Suprapubic skin (tissue), 4 donors: ENCODE measurements at places on chromosomes 5 and 9.

GRCh38 chr9:111484572-111484894, 350 bp upstream of the ECPAS start:
- no peak for DNase-seq

GRCh38 chr5:113005454-113005853, 28.9 kb downstream of the DCP2 start:
- DNase-seq = no peak

DNA sequence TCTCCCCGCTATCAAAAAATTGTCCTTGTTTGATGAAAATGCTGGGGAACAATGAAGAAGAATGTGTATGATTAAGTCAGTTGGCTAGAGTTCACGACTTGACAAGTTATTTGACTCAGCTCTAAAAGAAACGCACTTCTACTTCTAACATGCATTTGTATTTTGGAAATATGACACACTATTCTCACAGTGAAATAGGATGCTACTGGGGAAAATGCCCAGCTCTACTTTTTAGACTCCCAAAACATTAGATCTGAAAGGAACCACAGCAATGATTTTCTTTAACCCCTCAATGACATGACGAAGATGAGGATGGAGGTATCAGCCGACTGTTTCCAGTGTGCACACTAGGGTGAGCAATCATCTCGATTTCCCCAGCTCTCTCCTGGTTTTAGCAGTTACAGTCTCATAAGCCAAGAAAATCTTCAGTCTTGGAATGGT, 83.6 kb upstream of the PCSK1 start:
- no peak for DNase-seq

DNA sequence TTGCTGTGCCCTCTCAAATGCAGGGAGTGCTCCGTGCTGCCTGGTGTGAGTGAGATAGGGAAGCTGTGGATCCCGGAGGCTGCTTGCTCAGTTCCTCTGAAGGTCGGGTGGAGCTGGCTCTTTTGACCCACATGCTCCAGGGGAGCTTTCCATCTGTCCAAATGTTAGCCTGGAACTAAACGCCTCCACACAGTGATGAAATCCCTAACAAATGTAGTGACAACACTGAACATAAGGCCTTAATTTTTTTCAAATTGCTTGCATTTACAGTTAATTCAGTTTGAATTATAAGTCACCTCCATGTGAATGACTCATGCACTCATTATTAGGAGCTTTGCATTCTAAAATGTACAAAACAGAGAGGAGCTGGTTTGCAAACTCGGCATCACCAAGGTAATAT, 27.0 kb downstream of the PRDM6 start:
- DNase-seq = no peak

- no peak for DNase-seq
Observed at GRCh38 chr9:16921855-16922254, 51.4 kb upstream of the BNC2 start.

DNA sequence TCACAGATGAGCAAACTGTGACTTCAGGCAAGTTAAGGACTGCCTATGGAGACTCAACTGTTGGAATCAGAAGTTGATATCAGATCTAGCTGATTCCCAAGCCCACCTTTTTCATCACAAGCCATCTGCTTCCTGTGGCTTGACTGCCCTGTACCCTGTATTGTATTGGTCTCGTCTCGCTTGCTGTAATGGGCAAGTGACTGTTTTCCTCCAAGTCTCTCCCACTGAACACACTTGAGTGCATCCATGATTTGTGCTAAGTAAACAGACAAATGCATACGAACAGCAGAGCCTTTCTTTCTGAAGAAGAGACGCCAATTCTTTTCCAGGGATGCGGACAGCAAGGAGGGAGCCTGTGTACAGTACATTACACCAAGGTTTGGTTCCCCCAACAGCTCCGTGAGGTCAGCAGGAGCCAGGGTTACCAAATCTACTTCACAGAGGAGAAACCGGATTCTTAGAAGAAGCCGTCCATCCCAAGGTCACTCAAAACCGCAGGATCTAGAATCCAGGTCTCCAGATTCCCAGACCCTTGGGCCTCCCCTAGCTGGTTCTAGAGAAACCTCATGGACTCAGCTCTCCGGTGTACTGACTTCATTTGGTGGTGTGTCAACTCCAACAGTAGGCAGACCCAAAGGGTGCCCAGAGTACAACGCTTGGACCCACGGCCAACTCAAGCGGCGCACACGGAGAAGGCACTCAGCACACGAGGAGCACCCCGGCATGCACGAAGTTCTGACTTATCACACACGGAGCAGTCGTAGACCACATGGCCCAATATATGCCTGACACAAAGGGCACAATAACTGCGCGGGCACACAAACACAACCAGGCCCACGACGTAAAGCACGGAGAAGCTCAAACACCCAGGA, 1.1 kb downstream of the BAG1 start:
- no peak for DNase-seq

DNA sequence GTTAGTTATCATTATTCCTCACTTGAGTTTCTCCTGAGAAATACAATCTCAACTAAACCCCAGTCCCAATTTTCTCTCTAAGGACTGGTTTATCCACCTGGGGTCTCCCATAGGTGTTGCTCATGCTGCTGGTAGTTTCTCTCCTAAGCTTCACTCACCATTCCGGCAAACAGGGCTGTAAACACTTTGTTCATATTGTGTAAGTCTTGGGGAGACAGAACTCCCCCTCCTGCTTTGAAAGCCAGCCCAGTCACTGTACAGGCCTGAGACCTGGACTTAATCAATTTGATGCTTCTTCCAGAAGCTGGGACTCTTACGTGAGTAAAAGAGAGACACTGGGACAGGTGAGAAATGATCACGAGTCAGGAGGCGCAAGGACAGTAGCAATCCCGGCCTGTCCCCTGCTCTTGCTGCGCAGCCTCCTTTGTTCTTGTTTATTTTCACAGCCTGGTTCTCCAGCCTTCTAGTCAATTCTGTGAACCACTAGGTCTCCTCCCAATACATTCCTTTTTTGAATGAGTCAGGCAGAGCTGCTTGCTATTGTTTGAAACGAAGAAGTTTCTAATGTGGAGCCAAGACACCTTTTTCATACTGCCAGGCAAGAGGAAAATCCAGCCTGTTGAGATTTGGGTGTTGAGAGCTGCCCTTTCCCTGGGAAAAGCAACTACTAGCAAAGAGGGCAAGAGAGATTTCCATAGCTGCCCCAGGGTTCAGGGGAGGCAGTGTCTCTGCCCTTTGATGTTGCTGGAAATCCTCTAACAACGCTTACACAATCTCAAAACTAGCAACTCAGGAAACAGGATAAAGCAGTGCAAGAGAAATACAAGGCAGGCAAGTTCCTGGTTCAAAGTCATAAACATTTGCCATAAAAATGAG, 9.2 kb upstream of the SHROOM1 start:
- no peak for DNase-seq

GRCh38 chr5:170471551-170472178, 32.2 kb upstream of the KCNIP1 start:
- DNase-seq = no peak

- DNase-seq = no peak
Observed at GRCh38 chr9:76400534-76401096, 6.4 kb upstream of the RFK start.

- no peak for DNase-seq
Observed at GRCh38 chr5:6354848-6355247, 23.5 kb downstream of the MED10 start.

GRCh38 chr9:98083061-98083501, 26.5 kb downstream of the NANS start:
- DNase-seq = peak; percentile 3

DNA sequence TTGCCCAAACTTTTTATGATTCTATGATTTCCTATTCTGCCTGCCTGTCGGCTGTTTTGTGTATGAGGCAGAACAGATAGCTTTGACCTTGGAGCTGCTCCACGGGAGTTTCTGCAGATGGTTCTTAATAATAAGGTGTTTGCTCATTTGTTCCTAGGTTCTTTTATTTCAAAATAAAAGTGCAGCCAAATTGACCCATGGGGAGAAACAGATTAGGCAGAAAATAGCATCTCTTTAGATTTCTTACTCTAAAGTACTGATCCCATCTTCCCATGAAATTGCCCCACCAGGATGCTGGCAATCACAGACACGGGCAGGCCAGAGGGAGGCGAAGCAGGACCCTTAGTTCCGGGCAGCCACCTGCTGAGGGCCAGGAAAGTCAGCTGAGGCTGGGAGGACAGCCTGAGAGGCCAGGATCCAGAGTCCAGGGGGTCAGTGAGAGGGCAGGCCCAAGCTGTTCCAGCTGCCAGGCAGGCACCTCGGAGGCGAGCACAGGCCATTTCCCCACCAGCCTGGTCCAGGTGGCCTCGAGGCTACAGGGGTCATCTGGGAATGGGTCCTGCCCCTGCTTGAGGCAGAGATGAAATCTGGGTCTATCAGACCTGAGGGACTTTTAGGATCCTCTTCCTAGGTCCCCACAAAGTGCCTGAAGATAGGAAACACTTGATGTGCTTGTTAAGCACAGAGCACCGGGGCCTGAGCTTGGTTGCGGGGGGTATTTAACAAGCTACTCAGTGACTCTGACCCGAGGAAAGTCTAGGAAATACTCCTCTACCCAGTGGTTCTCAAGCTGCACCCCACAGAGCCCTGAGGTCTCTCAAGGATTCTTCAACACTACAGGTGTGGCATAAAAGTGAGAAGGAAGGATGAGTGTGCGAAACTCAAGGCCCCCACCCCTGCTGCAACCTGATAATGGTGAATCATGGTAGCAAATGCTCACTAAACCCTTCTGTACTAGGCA, 145.4 kb downstream of the CMYA5 start:
- no peak for DNase-seq
